ENCODE measurements at places on chromosomes 16 and 17.

GRCh38 chr17:3818786-3819185 lies 17.8 kb upstream of the ITGAE start:
- DNase-seq = no peak

GRCh38 chr17:43631429-43631828 lies 30.3 kb downstream of the MEOX1 start:
- DNase-seq = no peak

DNA sequence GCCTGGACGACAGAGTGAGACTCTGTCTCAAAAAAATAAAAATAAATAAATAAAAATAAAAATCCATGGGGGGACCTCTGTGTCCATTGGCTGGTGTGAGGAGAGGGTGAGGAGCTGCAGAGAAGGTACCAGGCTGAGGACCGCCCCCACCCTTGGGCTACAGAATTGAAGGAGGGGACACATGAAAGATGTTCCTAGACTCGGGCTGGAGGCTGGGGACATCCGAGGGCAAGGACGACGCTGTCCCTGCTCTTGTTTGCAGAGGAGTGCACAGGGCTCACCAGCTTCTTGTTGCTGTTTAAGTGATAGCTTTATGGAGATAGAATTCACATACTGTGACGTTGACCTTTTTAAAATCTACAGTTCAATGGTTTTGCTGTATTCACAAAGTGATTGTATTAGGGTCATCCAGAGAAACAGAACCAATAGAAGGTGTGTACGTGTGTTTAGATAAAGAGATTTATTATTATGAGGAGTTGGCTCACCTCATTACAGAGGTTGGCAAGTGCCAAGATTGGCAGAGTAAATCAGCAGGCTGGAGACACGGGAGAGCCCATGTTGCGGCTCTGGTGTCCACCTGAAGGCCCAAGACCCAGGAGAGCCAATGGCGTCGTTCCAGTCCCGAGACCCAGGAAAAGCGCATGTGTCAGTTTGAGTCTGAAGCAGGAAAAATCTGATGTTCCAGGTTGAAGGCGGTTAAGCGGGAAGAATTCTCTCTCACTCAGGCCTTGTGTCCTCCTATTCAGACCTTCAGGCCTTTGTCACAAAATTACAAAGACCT lies 320.7 kb downstream of the SEC14L1 start:
- no peak for DNase-seq

- DNase-seq = peak; percentile 33
Observed at GRCh38 chr16:73020409-73020884, 27.5 kb downstream of the ZFHX3 start.

DNA sequence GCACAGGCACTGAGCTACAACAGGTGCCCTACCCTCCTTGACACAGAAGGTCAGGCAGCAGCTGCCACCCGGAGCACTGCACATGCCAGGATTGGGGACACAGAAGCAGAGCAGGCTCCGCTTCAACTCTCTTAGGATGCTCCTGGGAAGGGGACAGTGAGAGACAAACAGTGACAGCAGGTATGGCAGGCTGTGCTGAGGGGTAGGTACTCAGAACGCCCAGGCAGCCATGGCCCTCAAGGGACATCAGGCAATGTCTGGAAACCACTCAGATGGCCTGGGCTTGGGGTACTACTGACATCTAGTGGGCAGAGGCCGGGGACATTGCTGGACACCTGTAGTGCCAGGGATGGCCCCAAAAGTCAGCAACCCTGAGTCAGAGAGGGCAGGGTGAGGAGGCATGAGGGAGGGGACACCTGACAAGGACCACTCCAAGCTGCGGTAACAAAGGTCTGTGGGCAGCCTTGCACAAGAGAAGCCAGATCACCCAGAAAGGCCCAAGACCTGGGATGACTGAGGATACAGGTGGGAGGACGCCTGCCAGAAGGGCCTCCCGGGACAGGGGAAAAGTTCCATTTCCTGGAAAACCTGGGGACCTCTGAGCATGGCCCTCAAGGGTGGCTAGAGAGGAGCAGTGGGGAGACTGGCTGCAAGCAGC lies 21.2 kb downstream of the PEMT start:
- DNase-seq = no peak

- DNase-seq = no peak
Observed at GRCh38 chr16:68236137-68236825, 354 bp upstream of the ESRP2 start.

GRCh38 chr16:81797443-81797842 lies 18.4 kb downstream of the PLCG2 start:
- DNase-seq = no peak

DNA sequence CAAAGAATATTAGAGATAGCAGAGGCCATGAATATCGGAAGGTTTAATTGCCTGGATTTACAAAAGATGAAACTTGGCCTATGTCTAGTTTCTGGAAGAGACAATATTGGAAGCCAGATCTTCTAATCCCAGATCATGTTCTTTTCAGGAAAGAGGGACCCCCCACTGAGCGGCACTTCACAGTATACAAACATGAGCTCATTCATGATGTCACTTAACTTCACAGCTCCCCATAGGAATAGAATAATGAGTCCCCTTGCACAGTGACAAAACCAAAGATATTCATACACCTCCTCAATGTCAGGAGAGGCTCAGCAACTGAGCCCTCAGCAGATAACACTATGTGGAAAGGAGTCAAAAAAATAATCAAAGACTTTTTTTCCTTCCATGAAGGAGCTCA lies 147.5 kb downstream of the CDH11 start:
- no peak for DNase-seq

- no peak for DNase-seq
Observed at GRCh38 chr17:75049706-75050105, 2.7 kb downstream of the KCTD2 start.

GRCh38 chr16:88781140-88782077 lies 3.6 kb downstream of the PIEZO1 start:
- DNase-seq = no peak

DNA sequence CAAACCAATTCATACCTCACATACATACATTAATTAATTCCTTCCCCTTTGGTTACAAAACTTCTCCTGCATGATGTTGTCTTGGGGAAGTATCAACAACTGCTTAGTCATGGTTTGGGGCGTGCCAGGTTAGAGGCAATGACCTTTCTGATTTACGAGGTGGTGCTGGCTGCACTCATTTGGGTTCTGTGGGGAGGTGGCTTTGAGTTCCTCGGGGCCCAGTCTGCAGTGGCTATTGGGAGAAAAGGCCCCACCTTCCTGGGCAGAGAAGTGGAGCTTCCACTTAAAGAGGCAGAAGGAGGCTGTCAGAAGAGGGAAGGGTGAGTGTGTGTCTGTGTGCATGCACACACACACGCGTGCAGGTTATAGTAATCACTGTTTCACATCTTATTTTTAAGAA lies 10.2 kb upstream of the ETV4 start:
- DNase-seq = no peak

DNA sequence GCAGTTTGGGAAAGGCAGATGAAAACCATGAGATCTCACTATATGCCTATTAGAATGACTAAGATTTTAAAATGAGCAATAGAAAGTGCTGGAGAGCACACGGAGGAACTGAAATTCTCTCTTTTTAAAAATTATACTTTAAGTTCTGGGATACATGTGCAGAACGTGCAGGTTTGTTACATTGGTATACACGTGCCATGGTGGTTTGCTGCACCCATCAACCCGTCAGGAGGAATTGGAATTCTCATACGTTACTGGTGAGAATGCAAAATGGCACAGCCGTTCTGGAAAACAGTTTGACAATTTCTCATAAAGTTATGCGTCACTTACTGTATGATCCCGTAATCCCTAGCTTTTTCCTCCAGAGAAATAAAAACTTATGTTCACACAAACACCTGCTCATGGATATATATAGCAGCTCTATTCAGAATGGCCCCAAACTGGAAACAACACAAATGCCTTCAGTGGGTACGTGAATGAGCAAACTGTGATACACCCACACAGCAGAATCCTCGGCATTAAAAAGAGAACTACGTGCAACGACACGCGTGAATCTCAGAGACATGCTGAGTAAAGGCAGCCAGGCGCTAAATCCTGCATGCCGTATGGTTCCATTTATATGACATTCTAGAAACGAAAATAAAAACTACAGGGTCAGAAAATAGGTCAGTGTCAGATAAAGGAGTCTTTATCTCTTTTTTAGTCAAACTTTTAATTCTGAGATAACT lies 11.8 kb downstream of the PIK3R6 start:
- no peak for DNase-seq

- no peak for DNase-seq
Observed at GRCh38 chr16:72172105-72173034, at the start of gene PMFBP1. Gene PMFBP1 (minus strand): TSS chr16:72172155. CDS start chr16:72171208, 947 bp downstream.

- no peak for DNase-seq
Observed at GRCh38 chr17:39096508-39097149, 54.8 kb downstream of the PLXDC1 start.

DNA sequence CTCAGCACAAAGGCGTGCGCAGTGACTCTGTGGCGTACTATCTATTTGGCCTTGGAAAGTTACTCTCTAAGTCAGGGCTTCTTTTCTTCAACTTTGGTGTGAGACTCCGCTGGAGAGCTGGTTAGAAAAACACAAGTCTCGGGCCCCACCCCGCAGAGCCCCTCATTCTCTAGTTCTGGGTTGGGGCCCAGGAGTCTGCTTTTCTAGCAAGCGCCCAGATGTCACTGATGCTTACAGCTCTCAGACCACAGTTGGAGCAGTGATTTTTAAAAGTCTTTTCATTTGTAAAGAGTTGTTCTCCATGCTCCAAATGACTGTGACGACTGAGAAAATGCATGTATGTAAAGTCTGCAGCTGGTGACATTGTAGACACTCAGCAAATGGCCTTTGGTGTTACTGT lies 582.3 kb downstream of the WWOX start:
- no peak for DNase-seq

GRCh38 chr16:85004587-85005205 lies 6.6 kb downstream of the ZDHHC7 start:
- no peak for DNase-seq

GRCh38 chr16:68368301-68368888 lies 57.6 kb downstream of the PRMT7 start:
- DNase-seq = no peak

DNA sequence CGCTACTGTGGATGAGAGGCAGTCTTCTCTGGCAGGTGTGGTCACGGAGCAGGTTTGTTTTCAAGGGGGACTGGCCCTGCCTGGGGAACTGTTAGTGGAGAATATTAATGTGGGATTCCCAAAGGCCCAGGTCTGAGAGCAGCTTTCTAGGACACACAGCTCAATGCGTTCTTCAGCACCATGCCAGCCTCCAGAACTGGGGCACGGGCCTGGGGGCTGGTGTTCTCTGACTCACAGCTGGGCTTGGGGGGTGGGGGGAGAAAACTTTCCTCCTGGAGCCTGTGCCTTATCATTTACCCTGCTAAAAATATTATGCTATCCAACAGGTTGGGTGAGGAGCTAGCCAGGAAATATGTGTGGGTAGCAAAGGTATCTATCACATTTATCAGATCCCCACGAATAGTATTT lies 13.5 kb upstream of the LHX1 start:
- DNase-seq = no peak

DNA sequence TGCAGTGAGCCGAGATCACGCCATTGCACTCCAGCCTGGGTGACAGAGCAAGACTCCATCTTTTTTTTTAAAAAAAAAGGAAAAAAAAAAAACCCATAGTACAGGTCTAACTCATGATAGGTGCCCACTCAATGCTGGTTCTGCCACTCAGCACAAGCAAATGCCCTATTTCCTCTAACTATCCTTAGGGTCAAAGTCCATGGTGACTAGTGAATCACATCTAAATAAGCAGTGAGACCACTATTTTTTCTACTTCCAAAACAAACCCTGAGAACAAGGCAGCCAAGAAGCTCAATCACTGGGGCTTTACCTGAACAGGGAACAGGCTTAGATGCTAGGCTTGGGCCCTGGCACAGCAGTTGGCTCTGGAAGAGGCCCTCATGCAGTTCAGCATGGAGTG lies 3.4 kb downstream of the BLTP2 start:
- DNase-seq = no peak

DNA sequence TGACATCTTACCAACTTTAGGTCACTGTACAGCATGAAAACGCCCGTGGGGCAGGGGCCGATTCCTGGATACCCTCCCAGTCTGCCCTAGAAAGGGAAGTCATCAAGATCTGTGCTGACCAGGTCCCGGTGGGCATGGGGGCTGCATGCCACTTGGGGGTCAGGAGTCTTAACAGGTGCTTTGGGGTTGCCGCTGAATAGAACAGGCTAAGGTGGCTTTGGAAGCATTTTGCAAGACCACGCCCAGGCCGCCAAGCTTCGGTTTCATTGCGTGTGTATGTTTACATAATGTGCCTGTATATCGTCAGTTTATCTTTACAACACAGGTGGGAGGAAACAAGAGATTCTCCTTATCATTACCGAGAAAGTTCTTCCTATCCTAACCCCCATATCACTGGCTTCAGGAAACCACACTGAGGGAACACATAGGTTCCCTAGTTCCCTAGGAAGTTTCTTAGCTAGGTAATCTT lies 13.3 kb upstream of the USP36 start:
- DNase-seq = no peak

Measured in Panc1 (cell line).